ENCODE measurements at places on chromosomes 1 and 21. TPM values are rescaled to one million over a fixed set of nuclear protein-coding genes. Genes with fewer than 3 reads are reported as not detected.

DNA sequence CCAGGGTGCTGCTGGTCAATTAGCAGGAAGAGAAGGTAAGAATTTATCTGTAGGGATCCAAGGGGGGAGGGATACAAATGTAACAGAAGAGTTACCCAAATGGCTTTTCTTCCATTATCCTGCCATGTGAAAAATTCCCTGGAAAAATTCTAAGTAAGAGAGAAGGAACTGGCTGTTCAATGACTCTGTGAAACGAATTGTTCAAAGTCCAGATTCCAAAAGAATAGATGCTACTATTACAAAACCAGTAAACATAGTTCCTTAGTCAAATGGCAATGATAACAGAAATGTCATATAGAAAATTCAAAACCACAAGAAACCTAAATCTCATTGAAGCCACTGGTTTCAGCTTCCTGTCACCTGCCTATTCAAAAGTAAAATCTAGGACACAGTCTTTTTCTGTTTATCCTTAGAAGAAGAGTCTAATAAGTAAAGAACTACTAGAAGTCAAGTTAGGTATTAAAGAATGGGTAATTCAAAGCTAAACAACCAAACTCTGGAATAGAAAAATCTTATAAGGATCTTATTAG is 102.6 kb downstream of the ZNF644 start:
- no peaks in the 10 kb centered on the region for H3K27me3 ChIP-seq
- DNase-seq = no peak
- no peak overlapping the region for H3K4me3 ChIP-seq
- H3K4me1 ChIP-seq = no peaks in the 10 kb centered on the region

GRCh38 chr1:89719502-89720306 is 86.8 kb downstream of the LRRC8C start:
- no peak for DNase-seq
- no peak overlapping the region for H3K4me3 ChIP-seq
- H3K36me3 ChIP-seq = peaks cover 4% of the 10 kb centered on the region
- no peaks in the 10 kb centered on the region for H3K27me3 ChIP-seq
- peaks cover 16% of the 10 kb centered on the region for H3K4me1 ChIP-seq
- H3K27ac ChIP-seq = no peak overlapping the region

- DNase-seq = no peak
- H3K4me1 ChIP-seq = no peaks in the 10 kb centered on the region
- H3K27ac ChIP-seq = no peak overlapping the region
Measured at GRCh38 chr1:241611063-241611462, 29.1 kb downstream of the CHML start.

ROR1 gene
- 19.6 TPM for total RNA-seq

SPATA1 gene
- 1.7 TPM for total RNA-seq

All from heart left ventricle (tissue), 16 donors.